Activated CD8-positive, alpha-beta memory T cell treated with anti-CD3 and anti-CD28 coated beads, Interleukin-2, amount 10 ng/mL, durations not matched to agents 7 days and 5 days (primary cell): ENCODE measurements at places on chromosomes 5 and 9. TPM values are rescaled to one million over a fixed set of nuclear protein-coding genes. Genes with fewer than 3 reads are reported as not detected.

The F2RL1 gene
- total RNA-seq = 0.47 TPM

The ZER1 gene
- total RNA-seq = 18.2 TPM

The LVRN gene
- total RNA-seq = 0.09 TPM

The PALM2AKAP2 gene
- not detected for total RNA-seq

The NR6A1 gene
- 1.2 TPM for total RNA-seq

DNA sequence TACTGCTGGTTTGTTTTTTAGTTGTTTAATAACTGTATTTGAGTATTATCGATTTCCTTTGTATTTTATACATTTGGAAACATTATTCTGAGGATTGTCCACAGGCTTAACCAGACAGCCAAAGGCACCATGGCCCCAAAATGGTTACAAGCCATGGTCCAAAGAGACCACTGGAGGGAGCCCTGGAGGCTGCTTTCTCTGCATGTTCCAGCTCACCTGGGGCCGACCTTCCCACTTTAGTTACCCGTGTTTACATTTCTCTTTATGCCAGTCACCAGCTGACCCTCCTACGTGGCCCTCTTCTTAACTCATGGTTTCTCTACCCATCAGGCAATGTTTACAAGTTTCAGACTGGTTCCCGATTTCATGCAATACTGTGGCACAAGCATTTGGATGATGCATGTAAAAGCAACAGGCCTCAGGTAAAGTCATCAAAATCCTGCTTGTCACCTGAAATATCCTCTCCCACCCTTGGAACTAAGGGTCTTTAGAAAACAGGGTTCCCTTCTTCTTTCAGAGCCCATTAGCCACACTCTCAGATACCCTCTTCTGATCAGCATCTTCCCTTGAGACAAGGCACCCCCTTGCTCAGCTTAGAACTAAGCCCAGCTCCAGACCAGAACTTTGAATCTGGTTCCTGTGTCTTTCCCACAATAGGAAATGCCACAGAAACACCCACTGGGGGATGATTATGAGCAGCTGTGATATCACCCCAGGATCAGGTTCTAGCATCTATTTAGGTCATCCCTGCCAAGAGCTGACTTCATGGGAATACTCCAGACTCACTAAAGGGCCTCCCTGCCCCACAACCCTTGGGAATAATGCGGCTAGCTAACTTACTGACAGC, 49.9 kb upstream of the GARNL3 start:
- no peaks in the 10 kb centered on the region for H3K27me3 ChIP-seq
- H3K4me1 ChIP-seq = no peaks in the 10 kb centered on the region
- no peaks in the 10 kb centered on the region for H3K36me3 ChIP-seq
- H3K4me3 ChIP-seq = no peak overlapping the region

- peaks cover 3% of the 10 kb centered on the region for H3K4me1 ChIP-seq
- H3K36me3 ChIP-seq = no peaks in the 10 kb centered on the region
- H3K27me3 ChIP-seq = peaks cover 2% of the 10 kb centered on the region
- no peak overlapping the region for H3K4me3 ChIP-seq
Observed at GRCh38 chr9:76643399-76644117, 120.7 kb upstream of the PCA3 start.

- peaks cover 3% of the 10 kb centered on the region for H3K27me3 ChIP-seq
- H3K27ac ChIP-seq = no peak overlapping the region
- no peak overlapping the region for H3K4me3 ChIP-seq
- no peak for DNase-seq
- H3K4me1 ChIP-seq = no peaks in the 10 kb centered on the region
Observed at GRCh38 chr5:42495914-42496313, 72.7 kb downstream of the GHR start.

DNA sequence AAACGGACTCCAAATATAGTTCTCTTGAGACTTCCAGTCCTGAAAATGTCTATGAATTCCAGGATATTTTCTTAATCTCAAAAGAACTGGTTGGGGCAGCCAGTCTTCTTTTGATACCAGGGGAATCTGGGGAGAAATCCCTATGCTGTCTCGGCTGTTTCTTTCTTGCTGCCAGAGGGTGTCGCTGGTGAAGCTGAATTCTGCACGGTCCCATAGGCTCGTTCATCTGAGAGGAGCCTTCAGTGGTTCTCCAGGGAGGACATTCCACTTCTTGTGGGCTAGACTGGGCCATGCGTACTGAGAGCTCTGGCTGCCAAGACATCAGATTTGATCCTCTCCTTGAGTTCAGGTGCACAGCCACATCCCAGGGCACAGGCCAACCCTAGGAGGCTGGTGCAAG, 155.0 kb upstream of the CLINT1 start:
- H3K27ac ChIP-seq = no peak overlapping the region
- DNase-seq = no peak
- no peaks in the 10 kb centered on the region for H3K4me1 ChIP-seq

DNA sequence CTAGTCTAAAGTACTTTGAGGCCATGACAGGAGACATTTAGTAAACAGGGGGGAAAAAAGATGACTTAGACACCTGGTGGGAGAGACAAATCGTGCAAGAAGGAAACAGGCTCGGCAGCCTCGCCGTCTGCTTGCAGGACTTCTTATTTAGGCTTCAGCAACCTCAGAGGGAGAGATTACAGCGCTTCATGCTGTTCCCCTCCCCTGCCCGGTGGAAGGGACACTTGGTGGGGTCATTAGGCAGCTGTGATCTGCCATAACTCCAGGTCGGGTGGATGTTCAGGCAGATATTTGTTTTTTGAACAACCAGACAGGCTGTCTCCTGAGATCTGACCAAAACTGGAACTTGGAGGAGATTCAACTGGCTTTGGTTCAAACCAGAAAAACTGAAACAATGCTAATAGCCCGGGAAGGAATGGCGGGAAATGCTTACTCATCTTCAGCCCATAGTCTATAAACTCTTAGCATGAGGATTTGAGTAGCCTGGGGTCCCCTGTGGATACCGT, 38.1 kb upstream of the CD180 start:
- no peak overlapping the region for H3K4me3 ChIP-seq
- DNase-seq = no peak
- H3K4me1 ChIP-seq = no peaks in the 10 kb centered on the region
- no peaks in the 10 kb centered on the region for H3K27me3 ChIP-seq
- H3K36me3 ChIP-seq = peaks cover 7% of the 10 kb centered on the region
- no peak overlapping the region for H3K27ac ChIP-seq

The HTR4 gene
- total RNA-seq = not detected

GRCh38 chr5:132386644-132387286, 17.3 kb downstream of the SLC22A5 start:
- H3K36me3 ChIP-seq = no peaks in the 10 kb centered on the region
- H3K4me1 ChIP-seq = peaks cover 50% of the 10 kb centered on the region
- peak; percentile 88 for DNase-seq
- H3K27ac ChIP-seq = peak overlapping the region; percentile 69

- peaks cover 94% of the 10 kb centered on the region for H3K4me1 ChIP-seq
- DNase-seq = peak; percentile 79
- peak overlapping the region; percentile 99 for H3K27ac ChIP-seq
- peaks cover 59% of the 10 kb centered on the region for H3K36me3 ChIP-seq
Observed at GRCh38 chr5:132457371-132458225, 33.0 kb downstream of the IRF1 start.

- H3K36me3 ChIP-seq = no peaks in the 10 kb centered on the region
- H3K4me1 ChIP-seq = no peaks in the 10 kb centered on the region
- no peak for DNase-seq
- H3K4me3 ChIP-seq = no peak overlapping the region
- no peaks in the 10 kb centered on the region for H3K27me3 ChIP-seq
- no peak overlapping the region for H3K27ac ChIP-seq
Observed at GRCh38 chr5:125877248-125877647, 546.0 kb upstream of the GRAMD2B start.

DNA sequence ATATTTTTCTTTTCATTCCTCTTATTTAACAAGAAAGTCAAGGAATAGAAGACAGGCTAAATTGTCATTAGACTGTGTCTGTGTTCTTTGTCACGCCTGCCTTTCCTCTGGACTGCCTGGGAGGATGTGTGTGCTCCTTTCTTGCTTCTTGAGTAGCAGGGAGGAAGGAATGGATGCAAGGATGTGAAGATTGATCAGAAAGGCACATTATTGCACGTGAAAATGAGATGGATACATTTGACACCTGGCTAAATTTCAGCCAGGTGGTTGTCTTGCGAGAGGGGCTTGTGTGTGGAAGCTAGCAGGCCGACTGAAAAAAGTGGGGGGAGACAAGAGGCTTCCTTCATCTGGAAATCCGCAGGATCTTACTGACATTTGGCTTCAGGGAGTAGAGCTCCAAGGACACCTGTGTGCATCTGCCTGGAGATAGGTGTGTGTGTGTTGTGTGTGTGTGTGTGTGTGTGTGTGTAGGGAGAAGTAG, 200.1 kb downstream of the MEF2C start:
- peaks cover 4% of the 10 kb centered on the region for H3K36me3 ChIP-seq
- H3K27ac ChIP-seq = no peak overlapping the region
- no peak for DNase-seq
- no peak overlapping the region for H3K4me3 ChIP-seq

The OR2V2 gene
- not detected for total RNA-seq

- no peak overlapping the region for H3K4me3 ChIP-seq
- peaks cover 2% of the 10 kb centered on the region for H3K27me3 ChIP-seq
- peaks cover 19% of the 10 kb centered on the region for H3K4me1 ChIP-seq
Observed at GRCh38 chr9:77960356-77961153, 71.1 kb downstream of the GNAQ start.

The HSD17B4 gene
- 88.0 TPM for total RNA-seq

The MARCOL gene
- total RNA-seq = not detected

DNA sequence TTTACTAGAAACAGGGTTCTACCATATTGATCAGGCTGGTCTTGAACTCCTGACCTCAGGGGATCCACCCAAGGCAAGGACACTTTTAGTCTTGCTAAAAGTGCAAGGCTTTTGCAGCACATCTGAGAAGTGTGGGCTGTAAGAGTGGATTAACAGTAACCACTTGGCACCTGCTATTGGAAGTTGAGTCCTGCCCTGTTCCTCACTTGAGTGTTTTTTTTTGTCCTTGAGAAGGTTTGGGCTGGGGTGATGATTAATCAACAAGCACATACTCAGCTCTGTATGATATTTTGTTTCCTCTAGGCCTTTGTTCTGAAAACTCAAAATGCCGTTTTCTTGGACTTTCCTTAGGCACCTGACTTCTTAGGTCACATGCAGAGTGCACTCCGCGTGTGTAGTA, 37.4 kb downstream of the SNX30 start:
- H3K4me3 ChIP-seq = no peak overlapping the region
- DNase-seq = no peak
- no peaks in the 10 kb centered on the region for H3K36me3 ChIP-seq
- no peaks in the 10 kb centered on the region for H3K27me3 ChIP-seq
- H3K27ac ChIP-seq = no peak overlapping the region
- peaks cover 6% of the 10 kb centered on the region for H3K4me1 ChIP-seq

- peaks cover 23% of the 10 kb centered on the region for H3K27me3 ChIP-seq
- no peaks in the 10 kb centered on the region for H3K36me3 ChIP-seq
- peaks cover 6% of the 10 kb centered on the region for H3K4me1 ChIP-seq
Observed at GRCh38 chr5:150112201-150113046, 26.1 kb upstream of the CSF1R start.

- no peaks in the 10 kb centered on the region for H3K4me1 ChIP-seq
- H3K27ac ChIP-seq = no peak overlapping the region
- H3K36me3 ChIP-seq = no peaks in the 10 kb centered on the region
- H3K4me3 ChIP-seq = no peak overlapping the region
- H3K27me3 ChIP-seq = no peaks in the 10 kb centered on the region
- DNase-seq = no peak
Observed at GRCh38 chr5:162948677-162949076, 488.7 kb upstream of the CCNG1 start.

The DDX4 gene
- total RNA-seq = 0.29 TPM

- H3K4me3 ChIP-seq = no peak overlapping the region
- H3K27ac ChIP-seq = no peak overlapping the region
- no peak for DNase-seq
- H3K36me3 ChIP-seq = peaks cover 45% of the 10 kb centered on the region
- H3K27me3 ChIP-seq = peaks cover 2% of the 10 kb centered on the region
Observed at GRCh38 chr9:83966209-83966582, 13.8 kb downstream of the HNRNPK start.

DNA sequence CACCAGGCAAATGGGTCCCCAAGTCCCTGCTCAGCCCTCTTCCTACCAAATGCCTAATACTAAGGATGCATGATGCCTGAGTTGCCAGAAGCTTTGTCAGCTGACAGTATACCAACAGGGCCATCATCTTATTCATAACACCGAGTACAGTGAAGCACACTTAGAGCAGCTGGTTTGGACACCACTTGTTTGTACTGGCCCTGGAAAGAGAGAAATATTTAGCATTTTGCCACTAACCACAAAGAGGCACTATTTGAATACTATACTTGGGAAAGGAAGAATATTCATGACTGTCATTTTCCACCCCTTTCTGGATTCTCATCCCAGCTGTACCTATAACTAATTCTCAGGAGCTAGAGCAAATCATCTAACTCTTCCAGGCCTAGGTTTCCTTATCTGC, 364.4 kb upstream of the KIF2A start:
- no peak overlapping the region for H3K4me3 ChIP-seq
- H3K4me1 ChIP-seq = no peaks in the 10 kb centered on the region
- H3K27ac ChIP-seq = no peak overlapping the region
- no peaks in the 10 kb centered on the region for H3K36me3 ChIP-seq

- H3K27ac ChIP-seq = no peak overlapping the region
- no peaks in the 10 kb centered on the region for H3K27me3 ChIP-seq
- H3K4me1 ChIP-seq = peaks cover 27% of the 10 kb centered on the region
- peaks cover 9% of the 10 kb centered on the region for H3K36me3 ChIP-seq
- no peak overlapping the region for H3K4me3 ChIP-seq
Observed at GRCh38 chr9:98071737-98072136, 15.2 kb downstream of the NANS start.

DNA sequence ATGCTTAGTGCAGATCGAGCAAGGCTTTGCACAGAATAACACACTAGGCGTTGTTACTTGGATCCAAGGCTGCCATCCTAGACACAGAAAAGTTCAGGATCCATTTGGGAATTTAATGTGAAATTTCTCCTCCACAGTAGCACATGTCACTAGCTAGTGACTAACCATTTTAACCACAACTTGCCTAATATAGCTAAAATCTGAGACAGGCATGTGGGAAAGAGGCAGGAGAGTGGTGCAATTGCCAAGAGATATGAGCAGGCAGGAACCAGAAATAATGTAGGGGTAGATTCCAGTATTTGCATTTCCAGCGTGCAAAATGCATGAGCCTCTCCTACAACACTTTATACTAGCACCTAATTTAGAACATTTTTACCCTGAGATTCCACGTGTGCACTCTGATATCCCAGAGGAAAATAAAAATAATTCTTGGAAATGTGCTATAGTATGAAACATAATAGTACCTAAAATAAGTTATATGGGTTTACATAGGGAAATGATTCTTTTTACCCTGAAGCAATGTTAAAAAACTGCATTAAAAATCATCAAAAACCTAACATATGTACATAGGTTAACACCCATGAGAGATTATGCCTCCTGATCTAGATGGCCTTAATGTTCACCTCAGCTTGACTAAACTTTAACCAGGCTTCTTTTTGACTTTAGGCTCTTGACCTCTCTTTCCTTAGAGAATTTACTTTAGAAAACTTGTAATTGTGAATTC, 1230.6 kb upstream of the NUDT12 start:
- DNase-seq = no peak
- no peak overlapping the region for H3K27ac ChIP-seq
- H3K4me1 ChIP-seq = no peaks in the 10 kb centered on the region
- no peaks in the 10 kb centered on the region for H3K27me3 ChIP-seq
- no peak overlapping the region for H3K4me3 ChIP-seq
